NCI-H1436 (cell line): ENCODE measurements at places on chromosomes 4 and X.

DNA sequence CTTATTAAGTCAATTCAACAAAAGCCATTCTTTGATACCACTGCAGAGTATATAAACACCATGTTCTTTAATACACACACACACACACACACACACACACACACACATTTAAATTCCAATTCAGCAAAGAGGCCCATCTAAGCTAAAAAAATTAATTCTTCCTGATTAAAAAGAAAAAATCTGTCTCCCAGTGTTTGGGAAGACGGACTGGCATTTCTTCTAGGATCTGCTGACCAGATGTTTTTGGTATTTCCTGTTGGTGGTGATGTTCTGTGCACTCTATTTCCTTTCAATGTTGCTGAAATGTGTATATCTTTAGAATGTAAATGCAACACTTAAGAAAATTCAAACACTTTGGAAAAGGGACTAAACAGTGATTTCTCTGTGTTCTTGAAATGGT is 243.8 kb downstream of the THOC2 start:
- DNase-seq: no peak

- no peak for DNase-seq
Observed at GRCh38 chr4:78764498-78764961, 11.6 kb upstream of the BMP2K start.

DNA sequence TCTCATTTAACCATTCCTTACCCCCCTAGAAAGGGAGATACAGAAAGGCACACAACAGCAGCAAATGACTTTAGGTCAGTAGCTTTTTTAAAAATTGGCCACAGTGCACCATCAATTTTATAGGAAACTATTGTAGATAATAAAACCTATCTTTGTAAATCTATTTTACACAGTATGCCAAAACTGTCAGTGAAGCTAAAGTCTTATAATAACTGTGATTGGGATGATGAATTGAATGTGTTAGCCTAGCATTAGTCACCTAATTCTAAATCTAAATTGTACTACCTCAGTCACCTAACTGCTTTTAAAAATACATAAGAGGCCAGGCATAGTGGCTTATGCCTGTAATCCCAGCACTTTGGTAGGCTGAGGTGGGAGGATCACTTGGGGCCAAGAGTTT is 44.2 kb downstream of the SH3RF1 start:
- DNase-seq: no peak

DNA sequence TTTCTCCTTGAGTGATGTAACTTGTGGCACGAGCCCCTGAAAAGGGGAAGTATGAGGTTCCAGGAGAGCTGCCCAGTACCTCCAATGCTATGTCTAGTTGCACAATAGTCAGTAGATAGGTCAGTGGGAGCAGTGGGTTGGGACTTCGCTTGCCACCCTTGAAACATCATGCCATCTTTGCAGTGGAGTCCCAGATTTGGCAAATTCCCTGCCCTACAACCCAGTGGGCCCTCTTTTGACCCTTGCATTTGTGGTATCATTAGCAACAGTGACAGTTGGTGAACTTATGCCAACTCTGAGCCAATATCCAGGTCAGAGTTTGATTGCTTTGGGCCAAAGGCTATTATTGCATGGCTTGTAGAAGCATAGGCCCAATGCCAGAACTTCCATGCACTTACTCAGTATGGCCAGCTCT is 12.3 kb downstream of the FHL1 start:
- no peak for DNase-seq

DNA sequence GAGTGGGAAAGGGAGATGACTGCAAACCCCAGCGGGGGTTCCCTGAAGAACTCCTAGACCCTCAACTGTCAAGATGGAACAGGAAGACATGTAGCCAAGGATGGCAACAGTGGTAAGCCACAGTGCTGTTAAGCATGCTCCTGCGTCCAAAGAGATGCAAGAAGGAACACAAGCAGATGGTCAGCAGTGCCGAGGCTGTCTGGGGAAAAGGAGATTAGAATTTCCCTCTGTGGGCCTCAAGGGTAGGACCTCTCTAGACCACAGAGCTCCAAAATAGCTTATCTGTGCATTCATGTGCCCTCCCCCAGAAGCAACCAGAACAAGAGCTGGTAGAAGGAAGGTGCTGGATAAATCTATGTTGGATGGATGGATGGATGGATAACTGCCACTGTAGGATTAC is 82.0 kb upstream of the CPEB2 start:
- DNase-seq: no peak

DNA sequence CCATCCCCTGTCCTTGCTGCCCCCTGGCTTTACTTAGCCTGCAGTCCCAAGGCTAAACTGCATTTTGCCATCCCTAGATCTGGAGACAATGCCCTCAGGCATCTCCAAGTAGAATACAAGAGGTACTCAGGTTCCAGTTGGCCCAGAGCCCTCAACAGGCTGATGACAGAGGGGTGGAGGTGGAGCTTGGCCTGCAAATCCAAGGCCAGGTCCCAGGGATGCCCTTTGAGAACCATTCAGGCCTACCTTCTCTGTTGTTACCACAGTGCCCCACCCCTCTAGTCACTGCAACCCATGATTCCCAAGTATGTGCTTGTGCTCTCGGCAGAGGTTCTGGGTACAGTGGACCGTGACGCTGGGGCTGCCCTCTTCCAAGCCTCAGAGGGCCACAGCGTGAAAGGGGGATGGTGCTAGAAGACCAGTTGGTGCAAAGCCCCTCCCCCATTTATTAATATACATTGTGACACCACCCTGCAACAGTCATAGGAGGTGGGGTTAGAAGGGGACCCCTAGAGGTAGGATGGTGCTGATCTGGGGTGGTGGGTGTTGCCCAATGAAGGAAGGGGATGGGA is 6.4 kb upstream of the UBA1 start:
- no peak for DNase-seq

- no peak for DNase-seq
Observed at GRCh38 chr4:176186067-176186466, 9.3 kb downstream of the SPATA4 start.

DNA sequence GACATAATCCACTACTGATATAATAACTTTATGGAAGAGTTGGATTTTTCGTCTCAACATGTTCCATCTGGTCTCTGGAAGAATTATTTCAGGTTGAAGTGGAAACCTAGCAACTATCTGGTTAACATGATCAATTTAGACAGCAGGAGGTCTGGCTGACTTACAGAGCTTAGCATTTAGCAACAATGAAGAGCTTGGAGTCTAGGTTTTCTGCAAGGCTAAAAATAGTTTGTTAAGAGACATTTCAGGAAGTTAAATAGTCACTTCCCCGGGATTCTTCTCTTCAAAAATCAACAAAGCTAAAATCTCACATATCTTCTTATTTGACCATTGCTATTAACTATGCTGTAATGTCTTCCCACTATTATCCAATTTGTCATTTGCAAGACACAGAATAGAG is 418.6 kb upstream of the DIPK2B start:
- DNase-seq: no peak

- no peak for DNase-seq
Observed at GRCh38 chr4:94965852-94966251, 208.1 kb downstream of the BMPR1B start.

DNA sequence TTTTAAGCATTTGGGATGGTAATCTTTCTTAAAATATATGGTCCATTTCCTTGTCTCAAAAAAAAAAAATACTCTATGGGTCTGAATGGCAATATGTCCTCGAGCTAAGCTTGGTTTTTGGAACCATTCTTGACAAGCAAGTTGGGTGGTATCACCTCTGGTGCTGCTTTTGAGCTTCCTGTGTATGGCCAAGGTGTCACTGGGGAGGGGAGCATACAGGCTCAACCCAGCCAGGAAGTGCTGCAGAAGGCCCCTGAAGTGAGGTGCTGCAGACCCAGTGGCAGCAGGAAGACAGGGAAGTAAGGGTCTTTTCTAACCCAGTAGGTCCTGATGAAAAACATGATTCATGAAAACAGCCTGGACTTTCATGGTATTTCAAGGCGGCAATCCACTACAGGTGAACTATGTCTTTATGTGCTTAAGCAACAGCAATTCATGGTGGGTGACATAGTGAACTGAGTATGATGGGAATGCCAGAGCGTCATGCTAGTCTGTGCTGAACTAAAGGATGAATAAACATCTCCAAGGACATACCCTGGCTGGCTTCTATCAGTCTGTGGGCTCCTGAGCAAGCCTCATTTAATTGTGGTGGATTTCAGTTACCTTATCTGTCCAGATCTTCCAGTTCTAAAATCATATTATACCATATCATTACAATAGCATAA is 15.1 kb downstream of the TRAPPC2 start:
- DNase-seq: no peak

DNA sequence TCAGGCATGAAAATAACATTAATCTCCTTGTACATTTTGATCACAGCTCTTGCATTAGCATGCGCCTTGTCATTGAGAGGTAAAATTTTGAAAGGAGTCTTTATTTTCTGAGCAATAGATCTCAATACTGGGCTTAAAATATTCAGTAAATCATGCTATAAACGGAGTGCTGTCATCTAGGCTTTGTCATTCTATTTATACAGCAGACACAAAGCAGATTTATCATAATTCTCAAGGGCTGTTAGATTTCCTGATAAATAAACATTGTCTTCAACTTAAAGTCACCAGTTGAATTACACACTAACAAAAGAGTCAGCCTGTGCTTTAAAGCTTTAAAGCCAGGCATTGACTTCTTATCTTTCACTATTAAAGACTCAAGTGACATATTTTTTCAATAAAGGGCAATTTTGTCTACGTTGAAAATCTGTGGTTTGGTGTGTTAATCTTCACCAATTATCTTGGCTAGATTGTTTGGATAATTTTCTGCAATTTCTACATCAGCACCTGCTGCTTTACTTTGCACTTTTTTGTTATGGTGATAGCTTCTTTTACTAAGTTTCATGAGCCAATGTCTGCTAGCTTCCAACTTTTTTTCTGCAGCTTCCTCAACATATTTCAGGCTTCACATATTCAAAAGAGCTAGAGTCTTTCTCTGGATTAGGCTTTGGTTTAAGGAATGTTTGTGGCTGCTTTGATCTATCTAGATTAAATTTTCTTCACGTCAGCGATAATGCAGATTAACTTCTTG is 27.9 kb upstream of the UGT2B4 start:
- DNase-seq: peak; percentile 78

- no peak for DNase-seq
Observed at GRCh38 chrX:34470507-34470906, 186.6 kb downstream of the TMEM47 start.

DNA sequence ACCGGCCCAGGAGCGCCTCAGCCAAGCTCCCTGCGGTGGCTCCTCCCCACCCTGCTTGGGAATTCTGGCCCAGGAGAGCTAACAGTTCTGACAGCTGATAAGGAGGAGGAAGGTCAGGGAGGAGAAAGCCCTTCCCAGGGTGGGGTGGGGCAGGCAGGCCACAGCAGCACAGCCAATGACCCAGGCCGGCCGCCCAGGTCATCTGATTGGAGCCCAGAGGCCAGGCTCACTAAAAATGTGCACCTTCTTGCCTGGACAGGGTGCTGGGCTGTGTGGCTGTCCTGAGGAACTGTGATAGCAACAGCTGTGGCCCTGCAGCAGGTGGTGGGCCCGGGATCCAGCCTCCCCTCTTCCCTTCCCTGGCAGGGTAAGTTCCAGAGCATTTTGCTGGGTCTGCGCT is 17.2 kb upstream of the SH3TC1 start:
- no peak for DNase-seq

DNA sequence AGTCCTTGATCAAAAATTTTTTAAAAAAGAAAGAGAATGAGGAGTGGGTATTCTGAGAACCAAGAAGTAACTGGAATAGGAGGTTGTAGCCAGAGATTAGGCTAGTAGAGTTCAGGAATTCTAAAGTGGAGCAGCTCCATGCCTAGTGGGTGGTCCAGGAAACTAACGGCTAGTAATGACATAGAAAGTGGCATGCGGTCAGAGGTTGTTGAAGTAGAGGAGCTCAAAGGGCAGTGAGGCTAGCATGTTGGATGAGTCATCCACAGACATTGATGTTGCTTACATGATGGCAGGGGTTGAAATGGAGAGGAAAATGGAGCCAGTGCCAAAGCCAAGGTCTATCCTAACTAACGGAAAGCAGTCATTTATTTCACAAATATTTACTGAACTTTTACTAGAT is 42.1 kb downstream of the TEX13B start:
- no peak for DNase-seq

DNA sequence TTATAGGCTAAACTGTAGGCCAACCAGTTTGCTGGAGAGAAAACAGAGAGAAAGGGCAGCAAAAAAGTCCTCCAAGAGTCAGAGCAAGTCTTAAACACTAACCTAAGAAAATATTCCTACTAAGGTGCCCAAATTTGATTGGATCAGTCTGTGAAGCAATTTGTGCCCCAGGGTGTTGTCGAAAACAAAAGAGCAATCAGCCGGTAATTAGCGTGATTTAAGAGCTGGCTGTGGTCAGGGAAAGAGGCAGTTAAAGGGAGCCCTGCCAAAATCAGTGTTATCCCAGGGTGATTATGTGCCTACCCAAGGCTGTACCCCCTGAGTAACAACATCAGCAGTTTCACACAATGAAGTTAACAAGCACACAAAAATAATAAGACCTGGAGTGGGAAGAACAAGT is 6.4 kb upstream of the BRWD3 start:
- DNase-seq: no peak

GRCh38 chr4:6574747-6575502 is at the start of gene MAN2B2:
TSS of gene MAN2B2 (plus strand) at chr4:6575189. CDS start at chr4:6575211, 22 bp downstream.
- peak; percentile 45 for DNase-seq

DNA sequence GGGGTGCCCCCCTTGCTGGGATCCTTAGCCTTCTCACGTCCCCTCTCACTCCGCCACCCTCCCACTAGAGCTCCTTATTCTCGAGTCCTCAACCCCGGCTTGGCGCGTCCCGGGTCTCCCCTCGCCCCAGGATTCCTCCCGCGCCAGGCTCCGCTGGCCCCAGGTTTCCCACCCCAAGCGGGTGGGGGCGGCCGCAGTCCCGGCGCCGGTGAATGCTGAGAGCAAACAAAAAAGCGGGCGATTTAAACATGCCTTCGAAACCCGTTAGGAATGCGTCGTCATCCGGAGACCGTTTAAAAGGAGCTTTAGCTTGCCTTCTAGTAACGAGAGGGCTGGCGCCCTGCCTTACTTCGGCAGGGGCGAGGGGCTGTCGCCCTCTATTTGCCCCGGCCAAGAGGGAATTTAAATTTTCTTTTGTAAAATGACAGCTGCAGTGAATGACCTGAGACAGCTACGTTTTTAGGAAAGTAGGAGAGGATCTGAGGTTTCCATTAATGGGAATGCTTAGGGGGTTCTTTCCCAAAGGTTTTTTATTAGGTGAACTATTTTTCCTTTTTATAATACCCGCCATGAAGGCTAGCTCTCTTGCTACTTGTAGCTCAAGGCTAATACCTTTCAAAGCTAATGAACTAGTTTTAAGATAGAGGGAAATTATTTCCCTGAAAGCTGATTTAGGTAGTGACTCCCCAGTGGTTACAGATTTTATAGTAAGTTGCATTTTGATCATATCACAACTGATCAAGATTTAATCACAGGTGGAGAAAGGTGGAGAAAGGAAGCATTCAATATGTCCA is 3.1 kb downstream of the JADE1 start:
- DNase-seq: peak; percentile 65

DNA sequence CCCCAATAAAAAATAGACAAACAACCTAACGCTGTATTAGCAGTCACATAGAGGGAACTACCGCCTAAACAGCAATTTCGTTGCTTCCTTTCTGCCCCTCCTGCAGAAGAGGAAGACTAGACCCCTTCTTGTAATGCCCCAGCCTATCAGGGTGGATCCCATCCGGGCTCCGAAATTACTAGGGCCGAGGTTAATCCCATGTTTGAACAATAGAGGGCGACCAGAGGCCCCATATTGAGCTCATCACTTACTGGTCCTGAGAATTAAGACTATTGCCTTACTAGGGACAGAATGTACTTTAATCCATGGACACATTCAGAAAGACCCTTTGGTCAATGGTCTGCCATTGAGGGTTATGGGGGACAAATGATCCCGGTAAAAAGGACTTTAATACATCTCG is 11.8 kb upstream of the ZNF630 start:
- peak; percentile 32 for DNase-seq

GRCh38 chrX:107542500-107542899 is 85.8 kb upstream of the PRPS1 start:
- DNase-seq: peak; percentile 59

- peak; percentile 47 for DNase-seq
Observed at GRCh38 chrX:21479695-21480270, 105.6 kb downstream of the CNKSR2 start.
